Osteoblast (primary cell): ENCODE measurements at places on chromosomes 1 and 21.

GRCh38 chr1:21946836-21947587 lies 9.9 kb upstream of the HSPG2 start:
- DNase-seq: peak; percentile 17

GRCh38 chr1:54606096-54606989 lies 17.0 kb downstream of the FAM151A start:
- DNase-seq: peak; percentile 60

DNA sequence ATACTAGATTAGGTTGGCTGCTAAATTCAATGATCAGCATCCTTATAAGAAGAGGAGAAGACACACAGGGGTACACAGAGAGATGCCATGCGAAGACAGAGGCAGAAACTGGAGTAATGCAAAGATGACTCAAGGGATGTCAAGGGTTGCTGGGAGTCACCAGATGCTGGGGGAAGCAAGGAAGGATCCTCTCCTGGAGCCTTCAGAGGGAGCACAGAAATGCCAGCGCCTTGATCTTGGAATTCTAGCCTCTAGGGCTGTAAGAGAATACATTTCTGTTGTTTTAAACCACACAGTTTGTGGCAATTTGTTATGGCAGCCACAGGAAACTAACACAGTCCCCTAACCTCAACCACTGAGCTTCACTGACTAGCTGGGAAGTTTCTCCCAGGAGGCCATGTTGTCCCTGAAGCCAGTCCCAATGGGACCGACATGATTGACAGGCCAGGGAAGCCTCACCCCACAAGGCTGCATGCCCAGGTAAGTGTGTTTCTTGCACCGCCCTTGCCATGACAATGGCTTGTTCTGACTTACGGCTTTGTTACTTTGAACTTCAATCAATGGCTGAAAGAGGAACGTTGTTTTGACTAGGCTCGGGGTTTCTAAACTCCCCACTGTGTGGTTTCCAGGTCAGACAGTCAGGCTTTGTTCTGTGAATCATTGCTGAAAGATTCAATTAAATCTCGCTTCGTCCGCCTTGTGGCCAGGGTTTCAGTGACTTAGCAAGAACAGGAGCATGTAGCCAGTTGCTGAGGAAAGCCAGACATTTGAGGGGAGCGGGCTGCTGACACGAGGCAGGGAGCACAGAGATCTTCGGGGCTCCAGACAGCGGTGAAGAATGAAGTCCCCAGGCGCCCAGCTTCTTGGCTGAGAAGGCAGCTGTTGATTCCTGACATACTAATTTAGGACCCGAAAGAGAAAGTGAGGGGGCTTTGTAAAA lies 62.3 kb downstream of the RUNX1 start:
- peak; percentile 66 for DNase-seq

GRCh38 chr1:178061620-178062019 lies 32.3 kb upstream of the RASAL2 start:
- no peak for DNase-seq

DNA sequence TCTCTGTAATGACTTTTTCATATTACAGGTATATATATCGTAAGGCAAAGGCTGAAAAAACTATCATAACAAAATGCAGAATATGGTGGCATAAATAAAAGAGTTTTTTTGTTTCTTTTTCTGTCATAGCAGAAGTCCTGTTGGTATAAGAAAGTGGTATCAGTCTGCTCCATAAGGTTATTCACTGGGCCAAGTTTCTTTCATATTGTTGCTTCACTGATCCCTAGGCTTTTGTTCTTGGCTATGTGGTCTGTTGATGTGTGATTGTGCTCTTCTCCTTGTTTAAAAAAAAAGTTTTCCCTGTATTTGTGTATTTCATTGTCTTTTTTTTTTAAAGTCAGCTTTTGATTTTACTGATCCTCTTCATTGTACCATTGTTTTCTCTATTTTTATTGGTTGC lies 26.0 kb downstream of the PTBP2 start:
- DNase-seq: no peak

DNA sequence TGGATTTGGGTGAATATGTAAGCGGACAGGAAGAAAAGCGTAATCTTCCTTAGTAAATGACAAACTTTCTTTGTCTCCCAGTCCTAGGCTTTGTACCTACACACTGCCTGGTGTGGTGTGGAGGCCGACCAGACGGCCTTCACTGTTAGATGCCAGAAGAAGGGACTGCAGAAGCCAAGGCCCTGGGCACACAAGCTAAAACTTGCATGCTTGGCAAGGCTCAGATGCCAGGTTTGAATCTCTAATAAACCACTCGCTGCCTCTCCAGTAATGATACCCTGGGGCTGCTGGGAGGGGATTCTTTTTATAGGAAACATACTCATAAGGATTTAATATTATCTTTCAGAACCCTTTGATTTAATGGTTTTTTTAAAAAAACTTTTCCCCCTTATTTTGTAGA lies 263.8 kb downstream of the PTPRC start:
- DNase-seq: no peak

DNA sequence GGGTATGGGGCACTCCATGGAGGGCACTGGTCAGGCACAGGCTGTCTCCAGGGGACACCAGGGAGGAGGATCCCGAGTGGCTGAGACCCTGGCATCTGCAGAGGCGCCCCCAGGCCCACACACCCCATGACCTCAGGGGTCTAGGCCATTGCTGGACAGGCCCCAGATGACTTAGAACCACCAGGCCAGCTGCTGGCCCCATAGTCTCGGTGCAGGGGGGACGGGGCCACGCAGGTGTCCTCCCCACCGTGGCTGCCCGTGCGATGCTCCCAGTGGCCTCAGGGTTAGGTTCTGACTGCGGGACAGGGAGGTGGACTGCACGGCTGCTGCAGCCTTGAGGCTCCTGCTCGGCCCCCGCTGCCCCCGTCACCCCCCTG lies 44.0 kb downstream of the MORN1 start:
- DNase-seq: peak; percentile 84

DNA sequence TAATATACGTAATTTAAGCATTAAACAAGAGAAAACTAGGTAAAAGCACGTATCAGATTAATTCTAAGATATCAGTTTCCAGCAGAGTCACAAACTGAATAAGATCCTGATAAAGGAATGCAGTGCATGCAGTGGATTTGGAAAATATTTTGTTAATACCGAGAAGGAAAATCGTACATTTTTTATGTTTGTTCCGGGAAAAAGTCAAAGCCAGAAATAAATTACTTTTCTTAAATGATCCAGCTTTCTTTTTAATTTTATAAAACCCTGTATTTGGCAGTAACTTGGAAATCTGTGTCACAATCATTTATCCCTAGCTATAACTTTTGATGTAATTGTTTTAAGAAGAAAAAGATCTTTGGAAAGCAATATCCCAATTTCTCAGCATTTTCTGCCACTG lies 955 bp downstream of the PALMD start:
- no peak for DNase-seq

DNA sequence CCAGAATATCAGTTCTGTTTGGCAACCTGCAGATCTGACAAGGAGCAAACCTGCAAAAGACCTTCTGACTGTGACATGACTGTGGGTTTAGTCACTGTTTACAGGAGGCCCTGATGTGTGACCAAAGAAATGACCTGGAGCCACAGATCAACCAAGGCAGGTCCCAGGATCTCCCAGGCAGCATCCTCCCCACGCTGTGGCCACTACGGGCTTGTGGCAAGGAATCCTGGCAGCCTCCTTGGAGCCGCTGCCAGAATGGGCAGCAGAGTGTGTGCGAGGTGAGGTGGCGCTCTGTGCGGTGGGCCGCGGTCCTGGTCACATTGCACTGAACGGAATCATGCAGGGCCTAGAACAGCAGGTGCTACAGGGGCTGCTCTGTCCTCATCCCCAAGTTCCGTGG lies 15.9 kb downstream of the MCM3AP start:
- DNase-seq: no peak

- DNase-seq: peak; percentile 71
Measured at GRCh38 chr1:54417123-54417522, 10.9 kb upstream of the SSBP3 start.

DNA sequence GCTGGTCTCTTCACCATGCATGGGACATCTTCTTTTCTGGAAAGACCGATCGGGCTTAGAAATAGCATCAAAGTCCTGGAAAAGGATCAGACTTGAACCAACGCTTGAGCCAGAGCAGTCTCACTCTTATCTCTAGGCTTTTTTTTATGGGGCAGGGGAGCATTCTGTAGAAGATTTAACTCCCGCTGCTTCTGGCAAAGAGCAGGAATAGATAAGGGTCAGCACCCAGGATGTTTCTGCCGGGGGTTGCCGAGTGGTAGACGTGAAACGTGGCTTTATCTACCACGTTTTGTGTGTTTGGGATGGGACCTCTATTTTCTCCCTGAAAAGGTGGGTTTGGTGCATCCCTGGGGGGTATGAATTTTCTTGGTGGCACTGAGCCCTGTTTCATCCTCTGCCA lies 18.8 kb downstream of the SPSB1 start:
- DNase-seq: peak; percentile 42

DNA sequence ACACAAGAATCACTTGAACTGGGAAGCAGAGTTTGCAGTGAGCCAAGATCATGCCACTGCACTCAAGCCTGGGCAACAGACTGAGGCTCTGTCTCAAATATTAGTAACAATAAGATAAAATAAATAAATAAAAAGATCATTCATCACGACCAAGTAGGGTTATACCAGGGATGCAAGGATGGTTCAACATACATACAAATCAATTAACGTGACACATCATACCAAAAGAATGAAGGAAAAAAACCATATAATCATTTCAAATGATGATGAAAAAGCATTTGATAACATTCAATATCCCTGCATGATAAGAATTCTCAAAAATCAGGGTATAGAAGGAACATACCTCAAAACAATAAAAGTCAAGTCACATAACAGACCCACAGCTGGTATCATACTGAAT lies 38.3 kb downstream of the PHTF1 start:
- no peak for DNase-seq

GRCh38 chr1:61839679-61840078 lies 97.4 kb downstream of the PATJ start:
- peak; percentile 76 for DNase-seq

DNA sequence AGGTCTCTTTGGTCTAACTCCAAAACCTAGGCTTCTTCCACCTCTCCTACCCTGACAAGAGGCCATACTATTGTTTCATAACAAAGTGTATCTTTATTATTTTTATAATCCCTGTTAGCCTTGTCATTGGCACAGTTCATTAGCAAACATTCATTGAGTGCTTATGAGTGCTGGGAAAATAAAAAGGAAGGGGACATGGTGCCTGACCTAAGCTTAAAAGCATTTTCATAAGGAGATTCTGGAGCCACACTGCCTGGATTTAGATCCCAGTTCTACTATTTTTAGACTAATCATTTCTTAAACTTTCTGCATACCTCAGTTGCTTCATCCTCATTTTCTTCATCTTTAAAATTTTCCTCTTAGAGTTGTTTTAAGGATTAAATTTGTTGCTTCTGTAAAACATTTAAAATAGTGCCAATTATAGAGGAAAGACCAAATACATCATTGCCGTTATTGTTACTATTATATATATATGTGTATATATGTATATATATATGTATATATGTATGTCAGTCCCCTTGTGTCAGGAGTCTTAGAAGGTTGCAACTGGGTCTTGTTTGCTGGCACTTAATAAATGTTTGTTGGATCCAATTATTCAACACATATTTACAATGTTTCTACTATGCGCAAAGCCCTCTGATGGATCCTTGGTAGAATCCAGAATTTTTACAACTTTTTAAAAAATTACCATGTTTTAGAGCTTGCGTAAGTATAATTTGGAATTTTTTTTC lies 250.9 kb upstream of the SGIP1 start:
- DNase-seq: no peak

- no peak for DNase-seq
Measured at GRCh38 chr1:246856371-246856770, 75.4 kb downstream of the AHCTF1 start.

DNA sequence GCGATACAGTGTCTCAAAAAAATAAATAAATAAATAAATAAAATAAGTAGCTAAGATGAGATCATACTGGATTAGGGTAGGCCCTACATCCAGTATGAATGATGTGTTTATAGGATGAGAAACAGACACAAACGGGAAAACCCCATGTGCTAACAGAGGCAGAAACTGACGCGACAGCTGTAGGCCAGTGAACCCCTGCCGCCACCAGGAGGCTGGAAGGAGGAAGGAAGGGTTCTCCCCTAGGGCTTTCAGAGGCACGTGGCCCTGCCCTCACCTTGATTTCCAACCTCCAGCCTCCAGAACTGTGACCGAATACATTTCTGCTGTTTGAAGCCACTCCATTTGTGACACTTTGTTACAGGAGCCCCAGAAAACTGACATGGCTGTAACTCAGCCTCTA lies 38.5 kb downstream of the CHD5 start:
- DNase-seq: no peak

DNA sequence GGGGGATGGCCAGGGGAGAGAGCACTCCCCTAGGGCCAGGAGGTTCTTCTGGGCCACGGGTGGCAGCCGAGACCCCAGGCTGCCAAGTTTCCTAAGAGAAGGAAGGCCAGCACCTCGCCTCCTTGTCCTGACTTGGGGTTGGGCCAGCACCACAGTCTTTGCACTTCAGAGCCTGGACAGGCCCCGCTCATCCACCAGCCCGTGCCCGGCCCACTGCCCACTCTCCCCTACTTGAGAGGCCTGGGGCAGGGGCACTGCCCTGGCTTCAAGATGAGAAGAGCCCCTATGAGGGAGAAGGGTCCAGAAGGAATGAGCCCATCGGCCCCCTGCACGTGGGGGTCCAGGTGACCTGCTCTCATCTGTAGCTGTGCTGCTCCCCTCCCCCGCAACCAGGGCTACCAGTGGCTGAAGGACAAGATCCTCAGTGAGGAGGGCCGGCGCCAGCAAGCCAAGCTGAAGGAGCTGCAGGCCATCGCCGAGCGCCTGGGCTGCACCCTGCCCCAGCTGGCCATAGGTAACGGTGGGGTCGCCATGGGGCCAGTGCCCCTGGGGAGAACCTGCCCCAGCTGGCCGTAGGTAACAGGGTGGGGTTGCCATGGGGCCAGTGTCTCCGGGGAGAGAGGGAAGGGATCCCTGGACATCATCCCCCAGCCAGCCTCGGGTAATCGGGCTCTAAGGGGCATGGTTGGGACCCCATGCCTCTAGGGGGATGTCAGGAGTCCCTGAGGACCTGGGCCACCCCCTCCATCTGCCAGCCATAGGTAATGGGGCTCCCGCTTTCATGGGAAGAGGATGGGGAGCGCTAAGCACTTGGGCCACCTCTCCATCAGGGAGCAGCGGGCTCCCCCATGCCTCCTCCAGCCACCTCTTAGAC lies 50.8 kb downstream of the KCNAB2 start:
- no peak for DNase-seq

DNA sequence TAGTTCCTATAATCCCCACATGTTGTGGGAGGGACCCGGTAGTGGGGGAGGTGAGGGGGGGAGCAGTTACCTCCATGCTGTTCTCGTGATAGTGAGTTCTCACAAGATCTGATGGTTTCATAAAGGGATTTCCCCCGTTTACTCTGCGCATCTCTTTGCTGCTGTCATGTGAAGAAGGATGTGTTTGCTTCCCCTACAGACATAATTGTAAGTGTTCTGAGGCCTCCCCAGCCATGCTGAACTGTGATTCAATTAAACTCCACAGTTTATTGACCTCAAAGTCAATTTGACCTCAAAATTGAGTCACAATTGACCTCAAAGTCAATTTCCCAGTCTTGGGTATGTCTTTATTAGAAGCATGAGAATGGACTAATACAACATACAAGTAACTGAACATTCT lies 19.7 kb downstream of the DPH5 start:
- DNase-seq: no peak

- DNase-seq: peak; percentile 55
Measured at GRCh38 chr1:220734571-220735326, 13.4 kb upstream of the MTARC2 start.
